ENCODE measurements at places on chromosomes 6 and 20. TPM values are rescaled to one million over a fixed set of nuclear protein-coding genes. Genes with fewer than 3 reads are reported as not detected.

ENPP1 gene
- polyA plus RNA-seq = 7.2 TPM

HSPA1A gene
- 5.1 TPM for polyA plus RNA-seq

DST gene
- 335 TPM for polyA plus RNA-seq

RIPOR3 gene
- not detected for polyA plus RNA-seq

HLA-DRB1 gene
- polyA plus RNA-seq = not detected

NNAT gene
- 42.2 TPM for polyA plus RNA-seq

LY6G6C gene
- polyA plus RNA-seq = not detected

C6orf15 gene
- polyA plus RNA-seq = not detected

NRSN2 gene
- polyA plus RNA-seq = 111 TPM

TPD52L2 gene
- 7.6 TPM for polyA plus RNA-seq

Data from Purkinje cell (primary cell).